ENCODE measurements at places on chromosomes 3 and 15.

GRCh38 chr15:59688423-59688781 lies 718 bp downstream of the BNIP2 start:
- peak; percentile 7 for DNase-seq

DNA sequence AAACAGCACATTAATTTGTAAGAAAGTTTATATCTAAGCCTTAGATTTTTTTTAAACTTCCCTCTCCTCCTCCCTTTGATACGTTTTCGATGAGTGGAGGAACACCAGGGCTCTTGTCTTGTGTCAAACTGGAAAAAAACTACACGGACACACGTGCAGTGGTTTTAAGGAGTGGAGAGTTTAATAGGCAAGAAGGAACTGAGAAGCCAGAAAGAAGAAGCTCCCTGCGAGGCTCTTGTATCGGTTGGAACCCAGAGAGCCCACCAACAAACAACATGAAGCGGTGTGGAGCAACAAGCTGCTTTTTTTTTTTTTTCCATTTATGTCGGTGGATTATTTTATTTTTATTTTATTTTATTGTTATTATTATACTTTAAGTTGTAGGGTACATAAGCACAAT lies 18.6 kb downstream of the NDUFB4 start:
- DNase-seq = no peak

DNA sequence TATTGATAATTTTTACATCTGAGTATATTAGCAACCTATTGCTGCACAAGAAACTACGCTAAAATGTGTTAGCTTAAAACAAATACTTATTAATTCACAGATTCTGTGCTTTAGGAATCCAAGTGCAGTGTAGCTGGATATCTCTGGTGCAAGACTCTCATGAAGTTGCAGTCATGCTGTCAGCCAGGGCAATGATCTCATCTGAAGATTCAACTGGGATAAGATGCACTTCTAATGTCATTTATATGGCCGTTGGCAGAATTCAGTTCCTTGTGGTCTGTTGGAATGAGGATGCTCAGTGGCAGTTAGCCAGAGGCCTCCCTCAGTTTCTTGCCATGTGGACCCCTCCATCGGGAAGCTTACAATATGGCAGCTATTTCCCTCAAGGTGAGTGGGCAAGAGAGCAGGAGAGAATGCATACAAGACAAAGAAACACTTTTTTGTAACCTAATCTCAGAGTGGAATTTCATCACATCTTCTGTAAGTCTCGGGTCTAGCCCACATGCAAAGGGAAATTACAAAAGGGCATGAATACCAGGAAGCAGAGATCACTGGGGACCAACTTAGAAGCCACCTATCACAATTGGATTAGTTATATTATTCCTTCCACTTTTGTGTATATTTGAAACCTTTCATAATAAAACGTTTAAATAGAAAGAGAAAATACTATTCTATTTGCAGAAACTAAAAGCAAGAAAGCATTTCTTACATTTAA lies 61.6 kb downstream of the DPH6 start:
- DNase-seq = no peak

GRCh38 chr3:29949940-29950616 lies 656.3 kb upstream of the TGFBR2 start:
- no peak for DNase-seq

DNA sequence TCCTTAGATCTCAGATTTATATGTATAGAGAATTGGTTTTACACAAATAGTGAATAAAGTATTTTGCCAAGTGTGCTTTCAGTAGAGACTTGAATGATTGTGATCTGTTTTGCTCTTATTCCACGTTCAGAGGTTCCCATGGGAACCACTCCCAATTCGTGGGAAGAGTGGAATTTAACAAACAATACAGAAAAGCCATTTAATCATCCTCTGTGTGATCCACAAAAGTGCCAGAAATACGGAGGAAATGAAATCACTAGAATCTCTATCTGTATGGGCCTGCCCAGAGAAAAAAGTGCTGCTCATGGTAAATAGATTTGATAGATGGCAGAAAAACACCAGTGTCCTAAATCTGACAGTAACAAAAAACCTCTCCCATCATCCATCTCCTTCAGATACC lies 56.0 kb downstream of the CNTN4 start:
- no peak for DNase-seq

DNA sequence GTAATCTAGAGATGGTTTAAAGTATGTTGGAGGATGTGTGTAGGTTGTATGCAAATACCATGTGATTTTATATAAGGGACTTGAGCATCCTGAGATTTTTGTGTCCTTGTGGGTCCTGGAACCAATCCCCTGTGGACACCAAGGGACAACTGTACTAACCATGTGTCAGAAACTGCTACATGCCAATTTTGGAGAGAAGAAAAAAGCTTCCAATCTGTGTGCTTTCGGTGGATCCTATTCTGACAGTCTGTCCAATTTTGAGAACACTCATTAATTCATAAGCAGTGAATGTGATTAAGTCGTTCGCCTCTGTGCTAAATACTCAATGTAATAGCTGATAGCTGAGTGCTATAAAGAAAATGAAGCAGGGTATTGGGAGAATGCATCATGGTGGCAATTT lies 61.6 kb downstream of the RBM6 start:
- DNase-seq = no peak

- no peak for DNase-seq
Measured at GRCh38 chr15:35507932-35508638, 37.9 kb downstream of the DPH6 start.

- no peak for DNase-seq
Measured at GRCh38 chr15:41207687-41208448, 22.7 kb downstream of the EXD1 start.

DNA sequence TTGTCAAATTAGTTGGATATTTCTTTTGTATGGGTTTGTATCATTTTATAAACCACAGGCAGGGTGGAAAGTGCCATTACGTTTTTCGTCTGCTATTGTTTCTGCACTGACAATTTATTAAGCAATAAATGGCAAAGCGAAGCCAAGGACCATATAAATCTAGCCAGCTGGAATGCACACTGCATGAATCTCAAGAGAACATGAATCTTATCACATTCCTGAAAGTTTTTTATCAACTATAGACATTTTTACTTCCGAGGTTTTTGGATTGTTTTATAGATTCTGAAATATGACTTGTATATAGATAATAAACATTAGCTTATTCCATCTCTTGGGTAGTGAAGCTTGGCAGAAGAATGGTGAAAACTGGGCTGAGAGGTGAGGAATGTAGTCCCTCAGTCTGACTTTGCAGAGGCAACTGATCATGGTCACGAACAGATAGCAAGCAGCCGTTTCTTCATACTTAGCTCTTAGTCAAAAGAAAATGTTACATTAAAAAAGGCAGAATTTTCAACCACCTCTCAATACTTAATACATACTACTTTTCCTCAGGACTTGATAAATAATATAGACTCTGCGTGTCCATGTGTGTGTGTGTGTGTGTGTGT lies 102.7 kb downstream of the OSBPL10 start:
- no peak for DNase-seq

DNA sequence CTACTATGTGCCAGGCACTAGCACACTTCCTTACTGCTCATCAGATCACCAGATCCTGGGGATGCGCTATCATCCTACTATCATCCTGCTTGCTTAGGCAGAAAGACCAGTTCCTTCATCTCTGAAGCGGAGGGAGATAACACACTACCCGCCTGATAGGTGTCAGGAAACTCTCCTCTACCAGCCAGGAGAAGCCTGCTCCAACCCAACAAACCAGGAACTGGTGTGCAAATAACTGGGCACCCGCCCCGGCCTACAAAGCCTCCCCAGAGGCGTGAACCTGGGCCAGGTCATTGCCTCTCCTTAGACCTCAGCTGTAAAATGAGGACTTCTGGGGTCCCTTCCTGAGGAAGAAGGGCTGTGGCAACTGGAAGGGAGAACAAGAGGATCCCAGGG lies 61.5 kb downstream of the HOMER2 start:
- no peak for DNase-seq

- no peak for DNase-seq
Measured at GRCh38 chr15:66483131-66483566, 14.4 kb downstream of the SNAPC5 start.

GRCh38 chr3:120615847-120616609 lies 19.9 kb downstream of the NDUFB4 start:
- DNase-seq = no peak

GRCh38 chr15:94670438-94671034 lies 439.2 kb downstream of the MCTP2 start:
- DNase-seq = no peak

- DNase-seq = no peak
Measured at GRCh38 chr3:107133891-107134290, 243.3 kb upstream of the CCDC54 start.

- no peak for DNase-seq
Measured at GRCh38 chr3:126834596-126835471, 130.8 kb downstream of the CHCHD6 start.

DNA sequence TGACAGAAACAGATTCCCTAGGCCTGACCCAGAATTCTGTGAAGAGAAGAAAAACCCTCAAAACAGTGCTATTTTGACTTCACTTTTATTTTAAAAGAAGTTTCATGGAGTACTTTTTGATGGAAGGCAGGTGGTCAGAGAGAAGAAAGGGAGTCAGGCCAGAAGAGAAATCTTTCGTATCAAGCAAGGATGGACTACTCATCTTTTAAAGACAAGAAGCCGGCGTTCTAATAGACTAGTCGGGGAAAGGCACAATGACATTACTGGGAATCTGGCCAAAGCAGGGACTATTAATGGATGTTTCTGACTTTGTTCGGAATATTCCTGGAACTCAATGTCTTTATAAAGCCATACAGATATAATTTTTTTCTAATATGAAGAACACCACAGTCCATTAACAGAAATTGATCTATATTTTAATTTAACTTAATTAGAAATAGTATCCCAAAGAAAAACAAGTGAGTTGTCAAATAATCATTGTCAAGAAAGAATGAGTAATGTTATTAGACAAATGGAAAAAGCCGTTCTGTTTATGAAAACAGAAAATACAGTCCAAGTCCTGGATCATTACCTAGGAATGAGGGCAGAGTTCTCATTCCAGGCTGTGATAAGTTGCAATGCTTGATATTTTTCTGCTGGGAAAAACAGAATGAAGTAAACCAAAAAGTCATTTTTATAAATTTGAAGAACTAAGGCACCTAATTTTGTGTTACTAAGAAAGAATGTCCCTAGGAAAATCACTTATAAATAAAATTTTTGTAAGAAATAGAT lies 23.7 kb upstream of the PCOLCE2 start:
- DNase-seq = no peak

DNA sequence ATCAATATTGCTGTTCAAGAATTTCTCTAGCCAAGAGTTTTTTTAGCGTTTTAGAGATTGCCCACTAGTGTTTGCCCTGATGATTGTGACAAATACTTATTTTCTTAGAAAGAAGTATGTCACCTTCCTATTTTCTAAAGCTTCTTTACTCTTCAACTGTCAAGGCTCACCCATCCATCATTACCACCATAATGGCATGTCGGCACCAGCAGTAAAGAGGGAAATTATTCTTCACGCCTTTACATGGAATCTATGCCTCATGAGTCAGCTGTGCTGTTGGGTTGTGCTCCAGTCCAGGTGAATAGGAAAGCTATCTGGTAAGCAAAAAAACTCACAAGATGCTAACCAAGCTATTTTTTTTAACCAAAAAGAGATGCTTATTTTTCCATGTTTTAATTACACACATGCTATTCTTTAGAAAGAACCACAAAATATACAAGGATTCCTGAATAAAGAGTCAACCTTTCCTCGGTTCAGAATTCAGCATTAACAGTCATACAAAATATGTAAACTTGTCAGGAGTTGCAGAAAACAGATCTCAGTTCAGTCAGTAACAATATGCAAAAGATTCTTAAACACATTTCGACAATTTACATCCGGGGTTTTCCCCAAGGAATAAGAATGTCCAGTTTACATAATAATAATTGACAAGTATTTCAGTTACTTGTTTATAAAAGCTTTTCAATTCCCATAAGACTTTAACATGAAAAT lies 128.0 kb downstream of the ATP8B4 start:
- DNase-seq = no peak

- DNase-seq = no peak
Measured at GRCh38 chr15:33565094-33565493, 254.3 kb downstream of the RYR3 start.

Measured in T follicular helper cell (primary cell).